Body of pancreas (tissue), 4 donors: ENCODE measurements at places on chromosomes 13 and 19. TPM values are rescaled to one million over a fixed set of nuclear protein-coding genes. Genes with fewer than 3 reads are reported as not detected.

ZNF222 gene
- total RNA-seq, result not detected

DNA sequence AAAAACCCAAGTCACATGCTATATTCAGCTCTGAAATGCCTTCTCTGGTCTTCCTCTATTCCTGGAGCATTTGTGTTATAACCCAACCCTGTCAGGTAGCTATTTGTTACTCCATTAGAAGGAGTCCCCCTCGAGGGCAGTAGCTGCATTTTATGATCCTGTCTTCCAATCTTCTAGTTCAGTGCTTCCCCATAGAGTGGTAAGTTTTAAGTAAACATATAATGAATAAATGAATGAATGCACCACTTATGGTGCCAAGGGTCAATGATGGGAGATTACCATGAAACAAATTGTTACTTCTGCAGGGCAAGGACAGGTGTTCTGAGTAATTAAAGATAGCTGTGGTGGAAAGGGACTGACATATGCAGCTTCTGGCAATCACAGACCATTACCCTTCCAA lies 4.0 kb downstream of the RASL11A start:
- DNase-seq, result no peak

GRCh38 chr13:46736541-46737310 lies 60.2 kb downstream of the ESD start:
- DNase-seq, result no peak

DNA sequence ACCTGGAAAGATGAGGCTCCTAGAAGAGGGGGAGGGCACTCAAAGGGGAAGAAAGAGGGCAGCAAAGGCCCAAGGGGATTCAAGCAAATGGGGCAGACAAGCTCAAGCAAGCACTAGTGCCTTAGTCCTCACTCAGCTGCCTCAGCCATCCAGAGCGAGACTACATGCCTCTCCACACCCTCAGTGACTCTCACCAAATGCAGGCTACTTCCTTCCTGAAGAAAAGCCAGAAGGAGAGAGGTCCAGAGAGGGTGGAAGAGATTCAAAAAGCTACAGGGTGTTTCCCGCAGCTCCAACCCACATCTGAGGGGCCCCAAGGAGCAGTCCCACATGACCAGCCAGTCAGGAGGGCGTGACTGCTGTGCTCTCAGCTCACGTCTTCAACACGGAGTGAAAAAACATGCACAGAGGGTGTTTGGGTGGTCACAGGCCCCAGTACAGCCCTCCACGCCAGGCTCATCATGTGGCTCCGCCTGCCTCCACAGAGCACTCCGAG lies 40.5 kb downstream of the MIPEP start:
- DNase-seq, result no peak

DNA sequence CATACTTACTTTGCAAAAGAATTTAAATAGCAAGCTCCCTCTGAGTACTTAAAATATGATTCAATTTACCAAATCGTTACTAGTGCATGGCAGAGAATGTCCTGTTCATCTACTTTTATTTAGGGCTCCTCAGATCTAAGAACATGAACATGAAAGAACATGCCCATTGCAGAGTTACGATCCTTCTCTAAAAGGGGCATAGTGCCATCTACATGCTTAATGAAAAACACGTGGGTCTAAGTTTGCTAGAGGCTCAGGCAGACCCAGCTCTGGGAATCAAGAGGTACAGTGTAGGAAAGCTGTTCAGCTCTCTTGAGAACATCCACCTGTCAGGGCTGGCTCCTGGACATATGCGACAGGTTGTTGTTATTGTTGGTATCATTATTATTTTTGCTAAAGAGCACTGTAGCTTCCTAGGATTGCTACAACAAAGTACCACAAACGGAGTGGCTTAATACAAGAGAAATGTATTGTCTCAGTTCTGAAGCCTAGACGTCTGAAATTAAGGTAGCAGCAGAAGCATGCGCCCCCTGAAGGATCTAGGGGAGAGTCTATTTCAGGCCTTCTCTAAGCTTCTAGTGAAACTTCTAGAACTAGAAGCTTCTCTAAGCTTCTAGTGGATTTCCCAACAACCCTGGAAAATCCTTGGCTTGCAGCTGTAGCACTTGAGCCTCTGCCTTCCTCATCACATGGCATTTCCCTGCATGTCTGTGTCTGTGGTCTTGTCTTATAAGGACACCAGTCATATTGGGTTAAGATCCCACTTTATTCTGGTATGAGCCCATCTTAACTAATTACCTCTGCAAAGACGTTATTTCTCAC lies 133.9 kb downstream of the DCT start:
- DNase-seq, result no peak

- no peak for DNase-seq
Measured at GRCh38 chr19:29677001-29677817, 11.9 kb downstream of the PLEKHF1 start.
